ENCODE measurements at places on chromosomes 1 and 21.

DNA sequence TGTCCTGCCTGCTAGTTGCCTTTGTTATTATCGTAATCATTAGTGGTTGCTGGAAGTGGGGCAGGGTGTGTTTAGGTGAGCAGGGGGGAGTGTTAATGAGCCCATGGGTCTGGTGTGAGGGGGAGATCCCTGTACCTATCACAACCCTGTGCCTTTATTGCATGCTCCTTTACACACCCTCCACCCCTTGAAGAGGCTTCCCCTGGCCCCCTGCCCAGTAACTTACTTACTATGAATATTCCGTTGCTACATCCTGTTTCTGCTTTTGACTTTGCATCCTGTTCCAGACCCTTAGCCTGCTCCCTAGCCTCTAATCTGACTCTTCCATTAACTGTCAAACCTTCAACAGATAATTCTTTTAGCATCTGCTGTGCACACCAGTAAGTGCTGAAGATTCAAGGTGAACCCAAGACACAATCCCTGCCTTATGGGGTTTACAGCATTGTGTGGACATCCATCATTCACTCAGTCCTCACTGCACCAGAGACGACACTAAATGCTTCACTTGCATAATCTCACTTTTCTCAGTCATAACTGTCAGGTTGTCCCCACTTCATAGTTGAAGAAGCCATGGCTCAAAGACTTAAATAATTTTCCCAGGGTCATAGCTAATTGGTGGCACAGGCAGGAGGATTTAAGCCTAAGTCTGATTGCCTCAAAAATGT lies 47.9 kb downstream of the CDC7 start:
- DNase-seq: no peak

- no peak for DNase-seq
Measured at GRCh38 chr1:167301355-167301754, 80.7 kb downstream of the POU2F1 start.

GRCh38 chr1:43293176-43293575 lies 7.6 kb upstream of the TIE1 start:
- no peak for DNase-seq

DNA sequence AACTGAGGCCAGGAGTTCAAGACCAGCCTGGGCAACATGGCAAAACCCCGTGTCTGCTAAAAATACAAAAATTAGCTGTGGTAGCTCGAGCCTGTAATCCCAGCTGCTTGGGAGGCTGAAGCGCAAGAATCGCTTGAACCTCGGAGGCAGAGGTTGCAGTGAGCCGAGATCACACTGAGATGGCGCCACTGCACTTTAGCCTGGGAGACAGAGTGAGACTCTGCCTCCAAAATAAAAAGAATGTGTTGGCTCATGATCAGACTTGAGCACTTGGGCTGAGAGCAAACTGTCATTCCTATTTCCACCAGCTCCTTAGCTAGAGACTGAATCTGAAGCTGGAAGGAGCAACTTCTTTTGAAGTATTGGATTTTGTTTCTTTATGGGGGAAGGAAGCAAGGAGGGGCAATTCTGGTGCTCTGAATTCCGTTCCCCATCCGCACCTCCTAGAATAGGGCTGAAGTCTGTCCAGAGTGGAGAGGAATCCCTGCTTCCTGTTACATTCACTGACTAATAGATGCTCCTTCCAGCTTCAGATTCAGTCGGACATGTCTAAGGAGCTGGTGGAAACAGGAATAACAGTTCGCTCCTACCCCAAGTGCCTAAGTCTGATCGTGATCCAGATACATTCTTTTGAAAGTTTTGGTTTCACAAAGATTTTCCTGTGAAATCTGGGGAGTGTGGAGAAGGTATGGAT lies 3.8 kb downstream of the ZNF672 start:
- no peak for DNase-seq

GRCh38 chr1:185734929-185735700 lies 924 bp downstream of the HMCN1 start:
- no peak for DNase-seq

Measured in stimulated activated CD4-positive, alpha-beta T cell treated with anti-CD3 and anti-CD28 coated beads, Interleukin-2, amount 100 ng/mL, for 48 hours (primary cell).